ENCODE measurements at places on chromosomes 6 and 20.
A peak's percentile ranks its signal among the peaks of the same experiment; 100 is the strongest.

DNA sequence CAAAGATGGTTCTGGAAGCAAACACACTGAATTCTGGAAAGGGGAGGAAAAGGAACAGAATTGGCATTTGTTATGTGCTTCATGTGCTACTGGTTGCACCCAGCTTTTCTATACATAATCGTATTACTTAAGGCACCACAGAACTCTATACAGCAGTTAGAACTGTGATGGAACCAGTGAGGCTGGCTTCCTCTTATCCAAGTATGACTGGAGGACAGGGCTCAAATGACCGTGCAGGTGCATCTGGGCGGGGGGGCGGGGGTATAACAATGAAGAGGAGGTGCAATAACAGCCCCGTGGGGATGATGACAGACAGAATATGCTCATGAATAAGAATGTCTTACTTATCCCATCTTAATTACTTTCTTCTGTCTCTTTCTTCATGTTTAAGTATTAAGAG is 144.2 kb downstream of the BTBD9 start:
- DNase-seq: no peak

DNA sequence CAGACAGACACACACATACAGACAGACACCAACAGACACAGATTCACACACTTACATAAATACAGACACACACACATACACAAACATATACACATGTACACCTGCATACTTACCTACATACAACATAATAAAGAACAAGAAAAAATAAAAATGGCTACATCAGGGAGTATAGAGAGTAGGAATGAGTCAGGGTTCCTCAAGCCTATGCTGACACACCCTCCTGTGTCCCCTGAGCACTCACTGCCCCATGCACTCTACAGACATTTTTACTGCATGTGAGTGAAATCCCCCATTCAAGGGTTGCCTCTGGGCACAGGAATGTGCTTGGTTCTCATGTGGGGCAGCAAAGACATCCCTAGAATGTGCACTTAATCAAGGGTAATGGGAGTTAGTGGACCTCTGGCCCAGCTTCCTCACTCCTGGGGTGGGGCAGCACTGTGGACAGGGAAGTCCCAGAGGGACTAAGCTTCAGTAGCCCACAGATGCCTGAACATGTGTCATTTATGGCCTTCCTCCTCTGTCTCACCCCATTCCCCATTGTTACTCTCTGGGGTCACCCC is 185.9 kb upstream of the FOXA2 start:
- no peak for DNase-seq

- no peak for DNase-seq
These were observed 118.2 kb downstream of the PRIM2 start for GRCh38 chr6:57435475-57436160.

GRCh38 chr20:58209652-58210397 is 18.6 kb downstream of the ANKRD60 start:
- peak; percentile 97 for DNase-seq

- no peak for DNase-seq
These were observed 133.2 kb downstream of the SNX5 start for GRCh38 chr20:17835240-17835933.
